Effector memory CD8-positive, alpha-beta T cell (primary cell): ENCODE measurements at places on chromosomes 7 and 10.
A peak's percentile ranks its signal among the peaks of the same experiment; 100 is the strongest.

DNA sequence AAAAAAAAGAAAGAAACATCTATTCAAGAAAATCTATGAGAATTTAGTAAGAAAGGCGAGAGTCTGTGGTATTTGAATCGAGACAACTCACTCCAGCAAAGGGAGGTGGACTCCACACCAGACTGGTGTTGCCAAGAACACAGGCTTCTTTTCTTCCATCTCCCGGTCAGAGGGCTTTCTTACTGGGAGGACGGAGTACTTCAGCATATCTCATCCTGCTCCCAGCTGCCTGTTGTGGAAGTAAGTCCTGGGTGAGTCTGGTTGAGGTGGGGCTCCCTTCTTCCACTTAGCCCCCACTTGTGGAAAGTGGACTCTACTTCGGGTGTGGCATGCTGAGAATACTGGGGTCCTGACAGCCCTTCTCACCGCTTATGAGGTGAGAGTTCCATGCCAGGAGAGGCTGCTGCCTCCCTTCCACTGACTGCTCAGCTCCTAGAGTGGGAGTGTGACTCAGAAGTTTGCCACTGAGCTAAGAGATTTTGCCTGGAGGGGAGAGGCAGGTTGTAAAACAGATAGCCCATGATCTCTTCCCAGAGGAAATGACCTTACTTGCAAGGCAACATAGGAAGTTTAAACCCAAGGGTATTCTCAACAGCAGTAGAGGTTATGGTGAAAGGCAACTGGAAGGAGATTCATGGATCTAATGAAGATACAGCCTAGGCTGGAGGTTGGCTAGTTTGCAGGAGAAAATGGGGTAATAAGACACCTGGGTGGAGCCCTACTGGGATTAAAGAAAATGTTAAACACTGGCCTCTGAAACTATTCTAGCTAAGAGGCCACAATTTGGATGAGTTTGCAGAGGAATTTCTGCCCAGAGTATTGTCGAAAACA, 3.5 kb upstream of the NACAD start:
- no peak overlapping the region for H3K4me3 ChIP-seq
- peaks cover 6% of the 10 kb centered on the region for H3K4me1 ChIP-seq
- H3K27me3 ChIP-seq: peaks cover 9% of the 10 kb centered on the region
- H3K27ac ChIP-seq: no peak overlapping the region
- no peak for DNase-seq

GRCh38 chr7:116776610-116777289, 85.6 kb upstream of the CAPZA2 start:
- H3K4me1 ChIP-seq: no peaks in the 10 kb centered on the region
- no peak overlapping the region for H3K4me3 ChIP-seq
- no peak overlapping the region for H3K27ac ChIP-seq
- peaks cover 7% of the 10 kb centered on the region for H3K27me3 ChIP-seq
- H3K36me3 ChIP-seq: no peaks in the 10 kb centered on the region
- DNase-seq: no peak

DNA sequence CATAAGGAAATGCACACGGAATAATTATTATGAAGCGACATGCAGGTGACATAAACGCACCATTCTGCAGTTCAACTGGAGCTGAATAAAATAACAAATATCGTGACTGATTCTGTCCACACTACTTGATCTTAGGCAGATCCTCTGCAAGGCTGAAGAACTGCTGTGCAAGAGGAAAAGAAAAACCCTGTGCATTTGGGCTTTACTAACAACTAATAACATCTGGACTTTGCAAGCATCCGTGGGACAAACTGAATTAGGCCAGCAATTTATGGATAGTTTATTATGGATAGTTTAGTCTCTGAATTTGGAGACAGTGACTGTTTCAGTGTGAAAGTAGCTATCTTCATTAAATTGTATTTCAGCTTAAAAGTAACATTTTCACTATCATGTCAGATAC, 309.4 kb downstream of the SFMBT2 start:
- H3K4me1 ChIP-seq: no peaks in the 10 kb centered on the region
- DNase-seq: no peak
- H3K4me3 ChIP-seq: no peak overlapping the region
- no peaks in the 10 kb centered on the region for H3K27me3 ChIP-seq

GRCh38 chr10:93123766-93124165, 50.1 kb downstream of the CYP26A1 start:
- no peak for DNase-seq
- H3K4me1 ChIP-seq: no peaks in the 10 kb centered on the region

- DNase-seq: peak; percentile 56
- peak overlapping the region; percentile 86 for H3K4me3 ChIP-seq
- H3K4me1 ChIP-seq: peaks cover 74% of the 10 kb centered on the region
- H3K36me3 ChIP-seq: peaks cover 39% of the 10 kb centered on the region
These were observed 102.7 kb downstream of the FAM53B start for GRCh38 chr10:124641282-124642087.

GRCh38 chr10:132904814-132905649, 37.3 kb downstream of the CFAP46 start:
- no peak overlapping the region for H3K4me3 ChIP-seq
- peaks cover 25% of the 10 kb centered on the region for H3K27me3 ChIP-seq
- DNase-seq: no peak

DNA sequence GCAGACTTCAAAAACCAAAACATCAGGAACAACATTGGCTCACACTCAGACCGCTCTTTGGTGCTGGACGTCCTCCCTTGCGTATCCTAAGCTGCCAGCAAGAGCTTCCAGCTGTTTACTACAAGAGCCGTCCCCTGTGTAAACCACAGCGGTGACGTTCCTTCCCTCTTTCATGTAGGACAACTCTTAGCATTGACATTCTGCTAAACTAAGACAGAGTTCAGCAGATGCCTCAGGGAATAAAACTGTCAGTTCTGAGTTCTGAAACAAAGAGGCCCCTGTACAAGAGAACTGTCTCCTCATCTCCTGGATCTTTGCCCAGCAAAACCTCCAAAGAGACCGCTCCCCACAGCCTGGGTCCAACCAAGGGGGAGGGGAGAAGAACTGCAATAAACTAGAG, 57.8 kb upstream of the OPALIN start:
- no peak for DNase-seq
- no peak overlapping the region for H3K27ac ChIP-seq
- H3K4me1 ChIP-seq: no peaks in the 10 kb centered on the region
- H3K27me3 ChIP-seq: peaks cover 14% of the 10 kb centered on the region

DNA sequence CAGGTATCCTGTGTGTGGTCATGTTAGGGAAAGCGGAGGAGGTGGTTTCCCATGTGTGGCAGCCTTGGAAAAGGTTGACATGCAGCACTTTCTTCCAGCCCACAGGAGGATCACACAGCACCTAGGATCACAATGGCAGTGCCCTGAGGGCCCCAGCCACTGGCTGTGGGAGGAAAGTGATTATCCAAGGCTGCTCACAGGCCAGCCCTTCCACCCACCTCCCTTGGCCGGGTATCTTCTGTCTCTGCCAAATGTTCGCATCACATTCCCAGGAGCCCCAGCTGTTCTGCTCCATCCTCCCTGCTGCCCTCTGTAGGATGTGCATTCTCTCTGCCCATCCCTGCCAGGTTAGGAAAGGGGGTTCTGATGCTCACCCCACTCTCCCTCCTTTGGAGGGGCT, 2.5 kb upstream of the MLXIPL start:
- H3K27me3 ChIP-seq: peaks cover 60% of the 10 kb centered on the region
- no peak overlapping the region for H3K27ac ChIP-seq
- H3K4me3 ChIP-seq: no peak overlapping the region
- DNase-seq: no peak

- H3K36me3 ChIP-seq: no peaks in the 10 kb centered on the region
- H3K4me3 ChIP-seq: no peak overlapping the region
- H3K4me1 ChIP-seq: no peaks in the 10 kb centered on the region
- no peak for DNase-seq
- no peaks in the 10 kb centered on the region for H3K27me3 ChIP-seq
These were observed 40.0 kb upstream of the LRRN3 start for GRCh38 chr7:111050875-111051416.

DNA sequence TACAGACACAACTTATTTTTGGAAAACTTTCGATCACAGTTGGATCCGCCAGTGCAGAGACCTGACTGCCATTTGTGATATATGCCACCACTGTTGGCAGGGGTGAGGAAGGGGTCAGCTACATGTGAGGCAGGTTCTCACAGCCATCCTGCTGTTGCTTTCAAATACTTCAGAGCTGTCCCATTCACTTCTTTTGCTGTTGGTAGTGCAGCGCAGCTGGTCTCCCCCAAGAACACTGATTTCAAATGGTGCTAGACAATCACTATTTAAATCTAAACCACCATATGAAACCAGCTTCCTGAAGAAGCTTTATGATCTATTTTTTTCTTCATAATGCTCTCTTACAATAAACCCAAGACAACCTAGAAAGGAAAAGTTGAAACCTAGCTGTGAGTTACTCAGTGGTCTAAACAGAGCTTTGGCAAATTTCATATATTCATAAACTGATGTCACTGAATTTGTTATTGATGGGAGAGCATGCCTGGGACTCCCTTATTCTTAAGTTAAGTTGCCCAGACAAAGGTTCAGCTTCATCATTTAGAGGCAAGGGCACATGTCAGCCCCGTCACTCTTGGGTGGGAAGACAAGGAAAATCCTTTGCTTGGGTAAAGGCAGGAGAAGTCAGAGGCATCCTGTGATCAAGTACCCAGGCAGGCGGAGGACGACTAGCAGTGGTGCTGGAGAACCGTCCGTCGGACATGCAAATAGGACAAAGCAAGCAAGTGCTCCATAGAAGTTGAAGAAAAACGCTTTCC, 143.4 kb upstream of the KLF14 start:
- H3K27me3 ChIP-seq: no peaks in the 10 kb centered on the region
- DNase-seq: no peak
- peaks cover 36% of the 10 kb centered on the region for H3K4me1 ChIP-seq
- no peak overlapping the region for H3K4me3 ChIP-seq

DNA sequence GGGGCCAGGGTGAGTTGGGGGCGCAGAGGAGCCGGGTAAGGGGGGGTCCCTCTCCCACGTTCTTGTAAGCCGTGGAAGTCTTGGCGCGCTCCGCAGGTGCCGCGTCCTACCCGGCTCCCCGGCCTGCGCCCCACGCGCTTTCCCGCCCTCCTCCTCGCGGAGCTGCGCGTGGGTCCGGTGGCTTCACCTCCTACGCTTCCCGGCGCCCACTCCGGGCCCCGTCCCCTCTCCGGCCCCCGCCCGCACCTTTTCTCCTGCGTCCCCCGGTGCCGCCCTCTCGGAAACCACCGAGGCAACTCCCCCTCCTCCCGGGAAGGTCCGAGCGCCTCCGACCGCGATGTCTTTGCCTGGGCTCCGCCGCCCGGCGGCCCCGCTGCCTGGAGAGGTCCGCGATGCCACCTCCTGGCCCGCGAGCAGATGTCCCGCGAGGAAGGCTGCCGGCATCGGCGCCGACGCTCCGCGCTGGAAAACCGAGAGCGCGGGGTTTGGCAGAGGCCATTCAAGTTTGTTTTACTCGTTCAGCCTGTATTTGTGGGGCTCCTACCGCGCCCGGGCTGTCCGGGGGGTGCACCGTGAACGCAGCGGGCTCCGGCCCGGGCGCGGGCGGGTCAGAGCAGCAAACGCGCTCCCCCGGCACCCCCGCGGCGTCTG, 2.4 kb upstream of the NKX6-2 start:
- no peak overlapping the region for H3K4me3 ChIP-seq
- H3K27ac ChIP-seq: no peak overlapping the region
- H3K4me1 ChIP-seq: no peaks in the 10 kb centered on the region
- H3K27me3 ChIP-seq: peaks cover 23% of the 10 kb centered on the region
- H3K36me3 ChIP-seq: no peaks in the 10 kb centered on the region

- no peaks in the 10 kb centered on the region for H3K27me3 ChIP-seq
- H3K4me3 ChIP-seq: no peak overlapping the region
- no peak for DNase-seq
- peaks cover 88% of the 10 kb centered on the region for H3K36me3 ChIP-seq
- no peak overlapping the region for H3K27ac ChIP-seq
These were observed 21.9 kb downstream of the TNKS2 start for GRCh38 chr10:91820144-91820543.

DNA sequence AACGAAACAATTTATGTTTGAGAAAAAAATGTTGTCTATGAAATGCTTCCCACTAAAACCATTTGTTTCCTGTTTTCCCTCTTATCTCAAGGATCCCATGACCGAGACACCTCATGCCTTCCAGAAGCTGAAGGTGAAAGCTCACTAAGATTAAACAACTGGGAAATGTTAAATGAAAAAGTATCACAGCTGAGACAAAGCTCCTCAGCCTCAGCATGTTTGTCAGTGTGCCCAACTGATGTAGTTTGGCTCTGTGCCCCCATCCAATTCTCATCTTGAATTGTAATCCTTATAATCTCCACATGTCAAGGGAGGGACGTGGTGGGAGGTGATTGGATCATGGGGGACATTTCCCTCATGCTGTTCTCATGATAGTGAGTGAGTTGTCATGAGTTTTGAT, 327.3 kb downstream of the HTR7 start:
- H3K4me1 ChIP-seq: no peaks in the 10 kb centered on the region
- no peak for DNase-seq
- H3K27ac ChIP-seq: no peak overlapping the region

- no peak overlapping the region for H3K4me3 ChIP-seq
- H3K4me1 ChIP-seq: no peaks in the 10 kb centered on the region
- no peak for DNase-seq
- H3K27ac ChIP-seq: no peak overlapping the region
- H3K36me3 ChIP-seq: no peaks in the 10 kb centered on the region
- H3K27me3 ChIP-seq: peaks cover 27% of the 10 kb centered on the region
These were observed 14.9 kb downstream of the GLI3 start for GRCh38 chr7:42222125-42222524.

DNA sequence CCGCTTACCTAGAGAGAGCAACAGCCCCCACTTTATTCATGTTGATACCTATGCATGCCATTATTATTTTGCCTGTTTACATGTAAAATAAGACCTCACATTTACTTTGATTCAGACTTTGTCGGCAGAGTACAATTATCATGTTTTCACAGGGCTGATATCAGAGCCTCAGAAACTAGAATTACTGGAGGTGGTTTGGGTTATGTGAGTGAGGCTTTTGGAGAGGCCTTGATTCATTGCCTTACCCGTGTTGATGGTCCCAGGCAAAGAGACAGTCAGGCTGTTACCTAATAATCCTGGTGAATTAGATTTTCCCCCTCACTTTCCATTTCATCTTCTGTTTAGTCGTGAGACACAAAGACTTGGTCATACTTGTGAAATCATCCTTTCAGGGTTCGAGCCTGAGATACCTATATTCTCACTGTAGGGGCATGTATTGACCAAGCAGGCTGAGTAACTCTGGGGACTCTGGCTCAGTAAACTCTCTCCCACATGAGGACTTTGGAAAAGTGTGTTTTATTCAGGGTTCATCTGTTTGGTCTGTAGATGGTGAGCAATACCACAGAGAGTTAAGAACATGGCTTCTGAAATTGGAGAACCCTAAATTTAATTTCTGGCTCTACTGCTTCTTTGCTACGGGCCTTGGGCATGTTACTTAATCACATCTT, 150.9 kb downstream of the CELF2 start:
- no peak for DNase-seq
- peaks cover 18% of the 10 kb centered on the region for H3K4me1 ChIP-seq
- H3K4me3 ChIP-seq: no peak overlapping the region
- peaks cover 54% of the 10 kb centered on the region for H3K36me3 ChIP-seq
- H3K27me3 ChIP-seq: no peaks in the 10 kb centered on the region
- H3K27ac ChIP-seq: no peak overlapping the region

DNA sequence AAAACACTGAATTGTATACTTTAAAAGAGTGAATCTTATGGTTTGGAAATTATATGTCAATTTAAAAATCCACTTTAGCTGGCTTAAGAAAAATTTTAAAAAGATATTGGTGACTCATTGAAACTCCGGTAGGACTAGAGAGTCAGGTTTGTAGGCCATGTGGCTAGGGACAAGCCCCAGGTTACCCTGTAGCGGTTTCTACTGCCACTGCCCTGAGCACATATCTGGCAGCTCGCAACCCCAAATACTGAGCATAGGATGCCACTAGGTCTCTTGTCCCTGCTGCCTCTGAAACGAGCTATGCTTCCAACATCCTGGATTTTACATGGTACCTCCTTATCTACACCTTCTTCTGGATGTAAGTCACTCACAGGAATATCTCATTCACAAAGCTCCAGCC, 1.4 kb upstream of the MGAM2 start:
- H3K4me3 ChIP-seq: no peak overlapping the region
- H3K36me3 ChIP-seq: no peaks in the 10 kb centered on the region
- H3K27me3 ChIP-seq: peaks cover 11% of the 10 kb centered on the region
- H3K27ac ChIP-seq: no peak overlapping the region
